ENCODE measurements at places on chromosomes 5 and 9.

GRCh38 chr9:110451726-110452125, 114.1 kb upstream of the TXNDC8 start:
- DNase-seq = no peak

DNA sequence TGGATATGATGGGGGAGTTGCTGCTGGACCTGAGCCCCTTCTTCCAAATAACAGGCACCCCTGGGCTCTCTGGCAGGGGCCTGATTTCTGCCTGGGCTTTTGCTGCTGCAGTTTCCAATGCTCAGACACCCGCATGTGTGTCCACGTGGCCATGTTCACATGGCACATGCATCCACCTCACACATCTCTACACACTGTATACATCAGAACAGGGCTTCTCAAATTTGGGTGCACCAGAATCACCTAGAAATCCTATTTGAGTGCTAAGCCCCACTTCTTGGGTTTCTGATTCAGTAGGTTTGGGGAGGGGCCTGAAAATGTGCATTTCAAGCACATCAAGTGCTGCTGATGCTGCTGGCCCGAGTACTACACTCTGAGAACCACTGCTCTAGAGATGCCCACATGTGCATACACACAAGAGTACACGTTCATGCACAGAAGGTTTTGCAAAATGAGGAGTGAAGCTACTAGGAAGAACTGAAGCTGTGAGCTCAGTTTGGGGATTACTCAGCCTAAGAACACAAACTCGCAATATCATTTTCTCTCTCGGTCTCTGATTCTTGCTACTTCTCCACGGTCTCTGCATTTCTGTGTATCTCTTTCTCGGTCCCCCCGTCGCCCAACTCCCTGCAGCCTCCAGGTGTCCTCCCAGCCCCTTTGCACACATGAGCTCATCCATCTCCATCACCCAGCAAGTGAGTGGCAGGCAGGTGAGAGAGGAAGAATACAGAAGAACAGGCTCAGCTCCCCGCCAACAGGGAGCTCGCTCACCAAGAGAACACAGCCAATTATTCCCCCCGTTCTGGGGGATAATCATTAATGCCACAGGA, 97.0 kb downstream of the PCDH1 start:
- DNase-seq = no peak

- no peak for DNase-seq
These were observed 484.8 kb downstream of the EBF1 start for GRCh38 chr5:158614951-158615350.

- DNase-seq = no peak
These were observed 117.2 kb downstream of the APBA1 start for GRCh38 chr9:69554945-69555344.

DNA sequence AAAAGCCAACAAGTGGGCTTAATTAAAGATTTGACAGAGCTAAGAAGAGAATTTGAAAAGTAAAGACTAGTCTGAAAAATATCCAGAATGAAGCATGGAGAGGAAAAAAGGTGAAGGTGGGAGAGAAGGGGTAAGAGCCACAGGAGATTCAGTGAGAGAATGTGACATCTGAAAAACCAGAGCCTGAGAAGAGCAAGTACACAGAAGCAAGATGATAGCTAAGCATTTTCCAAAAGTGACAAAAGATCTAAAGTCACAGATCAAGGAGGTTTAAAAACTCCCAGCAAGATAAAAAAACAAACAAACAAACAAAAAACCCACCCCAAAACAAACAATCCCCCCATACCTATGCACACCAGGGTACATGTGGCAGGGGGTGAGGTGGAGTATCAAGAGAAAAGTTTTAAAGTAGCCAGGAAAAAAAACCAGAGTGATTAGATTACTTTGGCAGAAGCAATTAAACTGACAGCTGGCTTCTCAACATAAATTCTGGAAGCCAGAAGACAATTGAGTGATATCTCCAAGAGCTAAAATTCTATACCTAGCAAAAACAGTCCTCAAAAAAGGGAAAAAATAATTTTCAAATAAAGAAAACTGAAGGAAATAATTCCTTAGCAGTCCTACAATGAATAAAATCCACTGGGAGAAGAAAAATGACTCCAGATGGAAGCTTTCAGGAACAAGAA, 111.4 kb downstream of the RAPGEF6 start:
- no peak for DNase-seq

Measured in activated CD8-positive, alpha-beta memory T cell treated with anti-CD3 and anti-CD28 coated beads for 4 hours (primary cell).